Activated CD4-positive, alpha-beta T cell treated with anti-CD3 and anti-CD28 coated beads, Interleukin-10, Interleukin-2, amounts not matched to agents 100 ng/mL and 50 ng/mL, durations not matched to agents 16 hours and 8 hours (primary cell): ENCODE measurements at places on chromosomes 4 and X.

DNA sequence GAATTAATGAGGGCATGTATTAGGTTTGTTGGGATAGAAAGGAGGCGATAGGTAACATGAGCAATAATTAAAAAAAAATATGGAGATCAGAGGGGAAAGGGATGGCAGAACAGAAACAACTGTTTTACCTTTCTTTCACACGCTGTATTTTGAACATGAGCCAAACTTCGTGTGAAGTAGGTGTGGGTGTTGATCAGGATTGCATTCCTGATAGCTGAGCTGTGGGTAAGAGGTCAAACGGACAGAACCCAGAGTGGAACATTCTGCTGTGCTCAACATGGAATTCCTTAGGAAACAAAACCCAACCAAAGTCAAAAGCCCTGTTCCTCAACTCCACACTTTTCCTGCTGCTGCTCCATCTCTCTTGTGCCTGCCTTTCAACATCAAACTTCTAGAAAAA lies 162.5 kb upstream of the CASK start:
- no peak for DNase-seq

GRCh38 chr4:41205854-41206460 lies 8.4 kb downstream of the APBB2 start:
- DNase-seq: no peak

GRCh38 chr4:84495794-84496261 lies 3.3 kb downstream of the NKX6-1 start:
- DNase-seq: no peak

DNA sequence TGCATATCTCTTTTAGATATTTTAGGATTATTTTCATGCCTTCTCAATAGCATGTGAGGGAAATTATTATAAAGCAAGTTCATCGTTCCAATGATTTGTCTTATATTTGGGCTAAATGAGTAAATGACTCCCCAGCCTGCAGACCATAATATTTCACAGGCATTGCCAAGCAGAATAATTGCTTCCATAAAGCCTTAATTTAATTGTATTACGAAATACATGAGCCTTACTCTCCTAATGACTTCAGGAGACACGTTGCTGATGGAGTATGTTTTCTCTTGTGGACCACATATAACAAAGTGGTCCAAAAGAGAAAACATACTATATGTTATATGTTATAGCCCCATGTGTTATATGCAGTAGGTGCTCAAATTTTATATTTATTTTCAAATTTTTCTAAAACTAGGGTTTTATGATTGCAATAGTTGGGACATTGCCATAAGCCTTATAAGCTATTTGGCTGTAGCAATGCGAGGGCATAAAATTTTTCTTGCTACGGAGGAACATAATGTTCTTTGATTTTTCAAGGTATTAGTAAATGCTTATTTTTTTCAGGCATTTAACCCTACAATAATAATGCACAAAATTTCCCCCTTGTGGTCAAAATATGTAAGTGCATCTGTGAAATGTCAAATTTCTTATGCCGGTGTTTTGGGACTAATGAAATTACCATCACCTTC lies 26.2 kb upstream of the TMPRSS11D start:
- peak; percentile 26 for DNase-seq

GRCh38 chrX:8244301-8244700 lies 73.2 kb upstream of the VCX2 start:
- no peak for DNase-seq

DNA sequence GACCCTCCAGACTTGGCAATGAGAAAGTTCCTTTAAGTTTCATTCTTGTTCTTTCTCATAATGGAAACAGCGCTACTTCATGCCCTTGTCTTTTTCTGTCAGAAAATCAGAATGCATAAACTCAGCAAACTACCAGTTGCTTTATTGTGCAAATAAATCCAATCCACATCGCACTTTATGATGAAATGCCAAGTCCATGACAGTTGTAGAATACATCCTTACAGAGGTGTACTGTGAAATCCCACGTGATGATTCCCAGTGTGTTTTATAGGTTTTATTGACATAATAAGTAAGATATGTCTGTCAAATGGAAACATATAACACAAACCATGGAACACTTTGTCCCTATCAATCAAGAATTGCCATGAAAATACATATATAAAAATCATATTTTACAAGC lies 295.0 kb downstream of the PCDH7 start:
- no peak for DNase-seq

DNA sequence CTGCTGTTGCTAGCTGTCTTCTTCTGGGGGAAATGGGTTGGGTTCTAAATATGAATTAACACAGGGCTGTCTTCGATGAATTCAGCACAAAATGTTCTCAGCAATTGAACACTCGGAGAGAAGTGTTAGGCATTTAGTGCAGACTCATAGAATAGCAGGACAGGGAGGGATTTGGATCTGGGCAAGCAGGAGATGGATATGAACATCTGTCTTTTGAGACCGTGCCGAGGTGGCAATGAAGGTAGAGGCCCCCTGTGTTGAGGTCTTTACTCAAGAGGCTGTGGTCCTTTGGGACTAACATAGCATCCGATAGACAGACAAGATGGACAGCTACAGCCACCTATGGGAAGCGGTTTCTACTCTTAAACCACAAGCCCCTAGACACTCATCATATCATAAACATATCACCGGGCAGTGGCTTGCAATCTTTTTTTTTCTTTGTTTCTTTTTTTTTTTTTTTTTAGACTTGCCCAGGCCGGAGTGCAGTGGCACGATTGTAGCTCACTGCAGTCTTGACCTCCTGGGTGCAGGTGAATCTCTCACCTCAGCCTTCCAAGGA lies 6.7 kb downstream of the CD99 start:
- DNase-seq: peak; percentile 42

DNA sequence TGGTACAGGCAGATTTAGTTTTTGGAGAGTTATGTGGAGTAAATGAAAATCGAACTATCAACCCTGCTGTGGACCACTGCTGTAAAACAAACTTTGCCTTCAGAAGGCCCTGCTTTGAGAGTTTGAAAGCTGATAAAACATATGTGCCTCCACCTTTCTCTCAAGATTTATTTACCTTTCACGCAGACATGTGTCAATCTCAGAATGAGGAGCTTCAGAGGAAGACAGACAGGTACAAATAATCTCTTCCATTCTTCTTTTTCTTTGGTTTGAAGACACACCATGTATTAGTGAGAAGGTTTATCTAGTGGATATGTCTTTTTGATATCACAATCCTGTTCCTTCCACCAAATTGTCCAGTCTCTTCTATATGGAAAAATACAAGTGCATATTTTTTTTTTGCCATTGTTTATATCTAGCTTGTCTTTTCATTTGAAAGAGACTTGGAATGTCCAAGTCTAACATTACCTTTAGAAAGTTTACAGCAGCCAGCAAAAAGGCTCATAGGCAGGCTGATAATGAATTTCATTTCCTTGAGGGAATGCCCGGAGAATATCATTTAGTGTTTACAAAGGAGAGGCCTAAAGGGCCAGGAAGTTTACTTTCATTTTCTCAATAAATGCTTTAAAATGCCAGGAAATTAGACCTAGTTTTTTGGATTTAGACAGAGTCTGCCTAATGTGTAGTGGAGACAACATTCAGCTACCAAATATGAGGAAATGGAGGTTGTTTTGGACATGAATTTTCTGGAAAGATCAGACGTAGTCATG lies 18.6 kb downstream of the AFM start:
- no peak for DNase-seq

- DNase-seq: peak; percentile 56
These were observed 276.5 kb downstream of the PPP4R3C start for GRCh38 chrX:27186671-27187070.

- no peak for DNase-seq
These were observed 678.3 kb upstream of the NR3C2 start for GRCh38 chr4:149120331-149121022.

- peak; percentile 83 for DNase-seq
These were observed 12.2 kb downstream of the ARHGEF6 start for GRCh38 chrX:136768469-136769084.

DNA sequence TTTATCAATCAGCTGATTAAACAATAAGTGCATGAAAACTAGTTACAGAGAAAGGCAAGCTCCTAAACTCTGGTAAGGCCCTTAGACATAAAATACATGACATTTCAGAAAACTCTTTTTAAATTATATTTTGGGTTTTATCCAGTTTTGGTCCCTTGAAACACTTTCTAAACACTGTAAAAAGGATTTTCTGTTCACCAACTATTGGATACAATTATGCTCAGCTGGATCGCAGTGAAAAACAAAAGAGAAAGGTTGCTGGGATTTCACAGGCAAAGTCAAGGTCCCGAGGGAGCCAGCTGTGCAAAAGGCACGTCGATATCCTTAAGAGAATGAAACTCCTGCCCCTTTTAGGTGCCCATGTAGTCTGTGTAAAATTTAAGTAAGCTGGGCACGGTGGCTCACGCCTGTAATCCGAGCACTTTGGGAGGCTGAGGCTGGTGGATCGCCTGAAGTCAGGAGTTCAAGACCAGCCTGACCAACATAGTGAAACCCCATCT lies 1018.4 kb upstream of the INTU start:
- no peak for DNase-seq
